Caco-2 (cell line): ENCODE measurements at places on chromosomes 16 and 17.
A peak's percentile ranks its signal among the peaks of the same experiment; 100 is the strongest.

GRCh38 chr17:81635973-81636504 is 873 bp downstream of the NPLOC4 start:
- no peak for DNase-seq

DNA sequence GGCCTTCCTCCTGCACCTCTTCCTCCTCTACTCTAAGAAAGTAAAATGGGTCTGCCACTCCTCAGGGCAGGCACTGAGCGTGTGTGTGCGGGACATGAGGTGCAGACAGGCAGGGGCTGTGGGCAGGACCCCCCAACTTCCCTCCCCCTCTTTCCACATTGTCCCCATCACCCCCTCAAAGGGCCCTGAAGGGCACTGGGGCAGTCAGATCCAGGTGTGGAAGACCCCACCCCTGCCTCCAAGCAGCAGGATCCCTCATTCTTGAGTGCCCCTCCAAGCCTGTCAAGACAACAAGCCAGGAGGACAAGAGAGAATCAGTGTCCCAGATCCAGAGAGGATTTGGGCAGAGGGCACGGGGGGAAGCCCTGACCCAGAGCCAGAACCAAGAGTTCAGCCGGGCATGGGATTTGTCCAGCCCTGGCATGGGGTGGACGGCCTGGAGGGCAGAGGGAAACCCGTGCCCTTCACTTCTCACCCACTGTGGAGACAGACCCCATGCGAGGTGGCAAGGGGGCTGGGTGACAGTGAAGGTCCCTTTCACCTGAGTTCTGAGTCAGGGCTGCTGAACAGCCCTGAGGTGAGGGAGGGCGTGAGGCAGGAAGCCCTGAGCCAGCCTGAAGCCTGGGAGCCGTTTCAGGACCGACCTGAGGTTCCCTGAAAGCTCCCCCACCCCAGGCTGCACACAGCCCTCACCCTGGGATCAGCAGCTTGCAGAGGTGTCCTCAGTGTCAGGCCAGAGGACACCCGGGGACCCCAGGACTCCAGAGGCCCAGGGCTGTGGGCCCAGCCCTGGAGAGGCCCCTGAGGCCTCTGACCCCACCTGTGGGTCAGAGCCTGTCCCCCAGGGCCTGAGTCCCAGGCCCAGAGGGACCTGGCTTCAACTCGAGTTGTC is 45.8 kb downstream of the USP22 start:
- no peak for DNase-seq

DNA sequence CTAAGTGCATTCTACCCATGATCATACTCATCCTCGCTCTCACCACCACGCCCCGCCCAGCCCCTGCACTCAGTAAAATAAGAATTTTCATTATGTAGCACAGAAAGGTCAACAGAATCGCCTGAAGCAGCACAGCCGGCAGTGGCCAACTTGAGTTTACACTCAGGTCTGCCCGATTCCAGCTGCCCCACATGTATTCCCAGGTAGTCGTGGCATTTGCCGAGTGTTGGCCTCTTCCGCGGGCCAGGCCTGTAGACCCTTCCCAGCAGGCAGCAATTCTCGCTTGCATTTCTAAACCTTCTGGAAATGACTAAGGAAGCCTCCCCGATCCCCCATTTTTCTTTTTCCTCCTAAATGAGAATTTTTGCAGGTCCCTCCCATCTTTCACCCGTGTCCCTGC is 609 bp downstream of the CNGB1 start:
- no peak for DNase-seq

- DNase-seq: no peak
Measured at GRCh38 chr17:69551212-69552010, 136.9 kb downstream of the MAP2K6 start.

DNA sequence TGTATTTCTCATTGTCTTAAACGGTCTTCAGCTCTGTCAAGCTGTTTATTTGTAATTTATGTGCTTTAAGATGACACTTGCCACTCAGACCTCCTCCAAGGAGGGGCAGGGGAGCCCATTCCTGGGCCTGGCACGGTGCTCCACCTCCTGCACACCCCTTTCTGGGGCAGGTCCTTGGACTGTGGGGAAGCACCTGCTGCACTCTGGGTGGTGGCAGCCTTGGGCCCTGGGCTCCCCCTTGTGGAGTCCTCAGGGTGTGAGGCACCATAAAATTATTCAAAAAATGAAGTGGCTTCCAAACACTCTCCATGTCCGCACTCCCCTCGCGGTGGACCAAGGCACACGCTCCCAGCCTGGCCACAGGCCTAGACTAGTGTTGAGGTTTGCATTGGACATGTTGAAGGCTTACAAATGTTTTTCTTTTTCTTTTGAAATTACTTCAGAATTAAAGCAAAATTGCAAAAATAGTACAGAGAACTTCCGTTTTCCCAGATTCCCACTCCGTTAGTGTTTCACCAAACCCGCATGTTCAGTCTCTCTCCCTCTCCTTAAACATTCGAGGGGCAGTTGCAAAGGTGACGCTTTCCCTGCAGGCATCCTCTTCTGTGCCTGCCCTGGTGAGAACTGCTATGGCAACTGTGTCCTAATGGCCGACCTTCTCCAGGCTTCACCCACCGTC is 32.4 kb downstream of the FOXK2 start:
- peak; percentile 81 for DNase-seq

- DNase-seq: no peak
Measured at GRCh38 chr16:8867932-8868415, 832 bp downstream of the CARHSP1 start.

- DNase-seq: no peak
Measured at GRCh38 chr16:64004116-64004515, 1117.7 kb downstream of the CDH11 start.

GRCh38 chr17:6420173-6420641 is 14.7 kb downstream of the AIPL1 start:
- DNase-seq: no peak

DNA sequence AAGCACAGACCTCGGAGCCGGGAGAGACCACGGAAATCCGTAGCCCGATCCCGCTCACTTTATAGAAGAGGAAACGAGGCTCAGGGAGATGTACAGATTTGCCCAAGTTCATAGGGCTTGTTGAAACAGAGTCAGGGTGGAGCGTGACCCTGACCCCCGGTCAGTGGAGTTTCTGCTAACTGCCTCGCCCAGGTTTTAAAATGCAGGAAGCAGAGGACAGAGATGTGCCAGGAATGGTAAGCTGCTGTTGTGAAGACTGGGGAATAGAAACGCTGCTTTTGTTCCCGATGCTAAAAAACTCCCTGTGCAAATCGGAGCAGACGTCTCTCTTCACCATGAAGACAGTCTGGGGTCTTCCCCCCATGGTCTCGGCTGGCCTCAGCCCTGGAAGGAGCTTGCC is 403.0 kb downstream of the SEC14L1 start:
- no peak for DNase-seq

- DNase-seq: no peak
Measured at GRCh38 chr16:15983898-15984297, 34.5 kb downstream of the ABCC1 start.

DNA sequence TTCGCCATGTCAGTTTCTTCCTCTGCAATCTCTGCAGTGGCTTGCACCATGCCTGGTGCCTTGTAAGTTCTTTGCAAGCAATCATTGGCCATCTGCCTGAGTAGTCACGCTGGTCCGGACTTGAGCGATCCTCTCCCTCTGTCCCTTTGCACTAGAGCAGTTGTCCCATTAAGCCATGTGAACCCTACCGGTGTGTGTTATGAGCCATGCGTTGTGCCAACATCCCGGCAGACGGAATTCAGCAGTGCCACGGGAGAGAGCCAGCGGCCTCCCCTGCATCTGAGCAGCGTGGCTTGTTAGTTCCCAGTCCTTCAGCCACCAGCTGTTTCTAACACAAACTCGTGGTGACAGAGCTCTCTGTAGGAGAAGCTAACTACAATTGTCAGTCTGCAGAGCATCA is 275.1 kb upstream of the HSBP1 start:
- no peak for DNase-seq

DNA sequence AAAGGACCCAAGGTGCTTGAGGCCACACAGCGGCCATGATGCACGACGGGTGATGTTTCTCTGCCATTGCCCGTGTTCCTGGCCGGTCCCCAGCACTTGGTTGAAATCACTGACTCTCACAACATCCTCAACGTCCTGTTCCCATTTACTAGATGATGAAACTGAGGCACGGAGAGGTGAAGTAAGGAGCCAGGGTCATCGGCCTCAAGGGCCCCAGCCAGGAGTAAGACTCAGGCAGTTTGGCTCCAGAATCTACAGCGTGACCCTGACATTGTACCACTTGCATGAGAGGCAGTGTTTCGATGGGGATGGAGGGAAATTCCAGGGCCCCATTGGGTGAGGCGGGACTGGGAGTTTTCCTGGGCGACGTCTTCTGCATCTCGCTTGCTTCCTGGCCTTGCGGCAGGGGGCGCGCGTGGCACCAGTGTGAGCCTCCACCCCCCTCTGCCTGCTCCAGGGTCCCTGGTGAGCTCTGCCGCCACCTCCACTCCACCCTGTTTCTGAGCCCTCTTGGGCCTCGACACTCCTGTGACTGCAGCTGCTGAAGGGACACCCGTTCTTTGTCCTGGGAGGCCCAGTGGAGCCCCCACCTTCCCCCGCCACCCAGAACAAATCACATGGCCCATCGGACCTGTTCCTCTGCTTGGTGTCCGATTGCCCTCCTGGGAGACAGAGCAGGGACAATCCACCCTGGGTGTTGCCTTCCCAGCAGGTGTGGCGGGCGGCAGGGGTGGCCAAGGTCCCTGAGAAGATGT is 133.0 kb upstream of the GSE1 start:
- DNase-seq: no peak

GRCh38 chr17:74608511-74608910 is 15.0 kb downstream of the CD300E start:
- no peak for DNase-seq

- DNase-seq: no peak
Measured at GRCh38 chr17:14149751-14150150, 80.4 kb downstream of the COX10 start.

DNA sequence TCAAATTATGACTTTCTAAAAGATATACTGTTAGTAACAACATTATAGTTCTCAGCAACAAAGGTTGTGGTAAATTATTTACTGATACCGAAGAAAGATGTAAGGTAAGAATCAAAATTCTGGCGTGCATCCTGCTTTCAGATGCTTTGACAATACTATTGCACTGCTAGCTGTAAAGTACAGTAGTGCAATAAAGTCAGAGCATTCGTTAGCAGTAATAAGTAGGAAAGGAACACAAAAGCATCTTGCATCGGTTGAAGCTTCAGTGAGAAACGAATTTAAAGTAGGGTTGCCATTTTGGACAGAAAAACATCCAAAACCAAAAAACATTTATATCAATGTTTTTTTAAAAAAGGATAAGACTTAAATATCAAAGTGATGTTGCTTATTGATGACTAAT is 4.0 kb downstream of the SKA2 start:
- DNase-seq: no peak
